ENCODE measurements at places on chromosomes 6 and 20. TPM values are rescaled to one million over a fixed set of nuclear protein-coding genes. Genes with fewer than 3 reads are reported as not detected.

The PGBD1 gene
- 1.9 TPM for total RNA-seq

The ZFP57 gene
- not detected for total RNA-seq

The TCP1 gene
- total RNA-seq = 429 TPM

The SEC23B gene
- 90.6 TPM for total RNA-seq

GRCh38 chr6:120779441-120779840 lies 554.8 kb downstream of the TBC1D32 start:
- no peaks in the 10 kb centered on the region for H3K4me1 ChIP-seq
- H3K36me3 ChIP-seq = no peaks in the 10 kb centered on the region
- no peak overlapping the region for H3K4me3 ChIP-seq
- no peak for DNase-seq

DNA sequence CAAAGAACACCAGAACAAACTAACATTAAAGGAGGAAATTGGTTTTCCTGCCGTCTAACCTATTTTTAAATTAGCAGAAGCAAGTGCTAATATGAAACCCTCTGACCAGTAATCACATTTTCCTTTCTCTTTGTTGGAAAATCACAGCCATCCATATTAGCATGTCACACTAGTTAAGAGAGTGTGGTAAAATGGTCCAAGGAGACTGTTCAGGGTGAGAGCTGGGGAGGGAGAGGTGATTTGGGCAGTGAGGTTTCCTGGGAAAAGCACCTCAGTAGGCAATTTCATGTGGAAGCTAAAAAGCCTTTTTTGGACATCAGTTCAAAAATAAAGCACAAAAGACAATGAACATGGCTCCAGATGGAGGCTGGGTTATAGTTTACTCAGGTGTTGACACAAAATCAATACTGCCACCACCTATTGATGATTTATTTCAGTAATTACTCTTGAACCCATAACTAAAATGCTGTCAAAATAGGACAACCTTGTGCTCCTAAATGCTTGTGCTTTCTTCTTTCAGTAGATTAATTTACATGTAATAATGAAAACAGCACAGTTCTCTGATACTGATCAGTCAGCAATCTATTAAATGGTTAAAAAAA lies 333.2 kb downstream of the SAMD5 start:
- no peaks in the 10 kb centered on the region for H3K36me3 ChIP-seq
- no peak overlapping the region for H3K27ac ChIP-seq
- no peaks in the 10 kb centered on the region for H3K27me3 ChIP-seq
- no peak overlapping the region for H3K4me3 ChIP-seq
- H3K4me1 ChIP-seq = no peaks in the 10 kb centered on the region

- no peak for DNase-seq
- no peak overlapping the region for H3K27ac ChIP-seq
- H3K4me1 ChIP-seq = no peaks in the 10 kb centered on the region
- no peaks in the 10 kb centered on the region for H3K36me3 ChIP-seq
- H3K27me3 ChIP-seq = no peaks in the 10 kb centered on the region
These were observed 669.5 kb downstream of the MAFB start for GRCh38 chr20:40019510-40019909.

All from activated CD4-positive, alpha-beta memory T cell treated with anti-CD3 and anti-CD28 coated beads for 36 hours (primary cell).